Activated CD8-positive, alpha-beta memory T cell treated with anti-CD3 and anti-CD28 coated beads, Interleukin-2, amount 50 U/mL, for 48 hours (primary cell): ENCODE measurements at places on chromosomes 7 and 10.

- peak; percentile 34 for DNase-seq
Measured at GRCh38 chr10:49382826-49383225, 13.1 kb downstream of the DRGX start.

- DNase-seq = no peak
Measured at GRCh38 chr10:61410353-61411070, 42.7 kb downstream of the TMEM26 start.

DNA sequence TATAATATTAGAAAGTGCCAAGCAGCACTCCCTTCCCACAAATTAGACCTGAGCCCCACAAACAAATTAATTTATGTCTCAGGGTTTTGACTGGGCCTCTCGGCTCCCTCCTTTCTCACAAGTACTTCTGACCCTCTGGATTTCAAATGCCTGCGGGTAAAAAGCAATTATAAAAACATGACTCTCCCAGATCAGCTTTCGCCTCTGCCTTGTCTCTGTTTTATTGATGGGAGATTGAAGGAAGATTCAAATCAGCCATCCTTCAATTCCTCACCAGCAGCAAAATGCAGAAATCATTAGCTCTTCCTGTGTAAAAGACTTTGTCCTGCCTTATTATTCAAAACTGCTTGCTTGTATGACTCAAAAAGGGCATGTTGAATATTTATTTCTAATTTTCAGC, 453.7 kb upstream of the MKI67 start:
- no peak for DNase-seq

GRCh38 chr10:121736315-121737130, 138.3 kb upstream of the FGFR2 start:
- DNase-seq = no peak

DNA sequence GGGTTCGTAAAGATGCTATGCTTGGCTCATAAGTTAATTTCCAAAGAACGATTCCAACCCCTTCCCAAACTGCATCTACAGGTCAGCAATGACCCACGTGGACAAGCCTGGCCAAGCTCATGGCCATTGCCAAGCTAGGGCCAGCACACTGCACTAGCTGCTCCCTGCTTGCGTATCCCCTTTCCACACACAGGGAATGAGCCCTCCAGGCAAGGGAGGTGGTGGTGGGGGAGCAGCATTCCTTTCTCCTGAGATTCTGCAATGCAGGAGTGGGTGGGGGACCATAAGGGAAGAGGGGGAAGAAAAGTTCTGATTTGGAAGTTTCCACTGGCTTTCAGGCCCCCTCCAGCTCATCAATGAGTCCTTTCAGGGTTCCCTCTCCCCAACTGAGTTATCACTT, 56.0 kb downstream of the SH3PXD2A start:
- no peak for DNase-seq

- no peak for DNase-seq
Measured at GRCh38 chr10:59177031-59177797, 771 bp downstream of the PHYHIPL start.

GRCh38 chr10:35794703-35795102, 152.6 kb upstream of the FZD8 start:
- no peak for DNase-seq

DNA sequence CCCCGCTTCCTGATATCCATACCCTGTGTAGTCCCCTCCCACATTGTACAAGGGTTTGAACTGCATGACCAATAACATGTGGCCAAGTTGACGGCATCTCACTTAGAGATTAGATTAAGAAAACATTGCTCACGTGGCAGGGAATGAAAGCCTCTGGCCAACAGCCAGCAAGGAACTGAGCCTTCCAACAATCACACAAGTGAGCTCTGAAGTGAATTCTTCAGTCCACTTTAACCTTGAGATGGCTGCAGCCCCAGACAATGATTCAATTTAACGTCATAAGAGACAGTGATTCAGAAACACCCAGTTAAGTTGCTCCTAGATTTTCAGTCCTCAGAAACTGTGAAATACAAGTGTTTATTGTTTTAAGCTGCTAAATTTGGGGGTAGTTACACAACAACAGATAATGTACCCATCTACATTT, 165.9 kb upstream of the PLXNA4 start:
- DNase-seq = no peak

DNA sequence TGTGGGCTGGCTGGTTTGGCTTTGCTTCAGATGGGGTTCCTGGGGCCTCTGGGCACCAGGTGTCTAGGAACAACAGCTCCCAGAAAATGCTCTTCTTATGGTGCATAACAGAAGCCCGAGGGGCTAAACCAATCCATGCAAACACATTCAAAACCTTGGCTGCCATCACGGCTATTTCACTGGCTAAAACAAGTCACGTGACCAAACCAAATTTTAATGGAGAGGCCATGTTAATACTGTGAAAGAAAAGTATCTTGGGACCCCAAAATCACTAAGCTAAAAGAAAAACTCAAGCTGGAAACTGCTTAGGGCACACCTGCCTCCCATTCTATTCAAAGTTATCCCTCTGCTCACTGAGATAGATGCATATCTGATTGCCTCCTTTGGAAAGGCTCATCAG, 19.1 kb upstream of the KCNK18 start:
- no peak for DNase-seq

- DNase-seq = no peak
Measured at GRCh38 chr10:89795840-89796239, 94.5 kb downstream of the KIF20B start.
